ENCODE measurements at places on chromosomes 2 and 18. TPM values are rescaled to one million over a fixed set of nuclear protein-coding genes. Genes with fewer than 3 reads are reported as not detected.

VWC2L gene
- total RNA-seq, result not detected

CXCR1 gene
- 0.54 TPM for total RNA-seq

CPO gene
- total RNA-seq, result not detected

GYPC gene
- total RNA-seq, result 113 TPM

PLCL1 gene
- 2.5 TPM for total RNA-seq

TDRD15 gene
- not detected for total RNA-seq

FAM110C gene
- 6.6 TPM for total RNA-seq

ACVR2A gene
- total RNA-seq, result 5.7 TPM

BOLL gene
- total RNA-seq, result not detected

FBXO41 gene
- total RNA-seq, result 16.6 TPM

COLEC12 gene
- not detected for total RNA-seq

DNAJC27 gene
- 5.5 TPM for total RNA-seq

MARCHF4 gene
- total RNA-seq, result not detected

C2orf81 gene
- total RNA-seq, result 3.5 TPM

PTMA gene
- 1,790 TPM for total RNA-seq

SCYGR6 gene
- total RNA-seq, result not detected

AFF3 gene
- total RNA-seq, result 1.2 TPM

PPP1R1C gene
- not detected for total RNA-seq

FEV gene
- not detected for total RNA-seq

ACKR3 gene
- 2.8 TPM for total RNA-seq

VIT gene
- not detected for total RNA-seq

RNF149 gene
- 113 TPM for total RNA-seq

FBXO11 gene
- total RNA-seq, result 51.8 TPM

DNER gene
- total RNA-seq, result not detected

SERPINB3 gene
- total RNA-seq, result not detected

ECEL1 gene
- not detected for total RNA-seq

DUSP2 gene
- 71.0 TPM for total RNA-seq

STK36 gene
- 16.6 TPM for total RNA-seq

MDH1 gene
- 172 TPM for total RNA-seq

ANKRD30BL gene
- total RNA-seq, result not detected

NYAP2 gene
- total RNA-seq, result not detected

Data from T-helper 1 cell treated with Interleukin-12 subunit alpha and Interleukin-12 subunit beta and Interleukin-4 antibody, amounts not matched to agents 30 ng/mL and 1 ng/mL, for 36 hours (primary cell).